ENCODE measurements at places on chromosomes 16 and 17.

- DNase-seq, result no peak
These were observed 7.0 kb upstream of the IL27 start for GRCh38 chr16:28513484-28514181.

- no peak for DNase-seq
These were observed 83.6 kb upstream of the NLRP1 start for GRCh38 chr17:5667871-5668270.

DNA sequence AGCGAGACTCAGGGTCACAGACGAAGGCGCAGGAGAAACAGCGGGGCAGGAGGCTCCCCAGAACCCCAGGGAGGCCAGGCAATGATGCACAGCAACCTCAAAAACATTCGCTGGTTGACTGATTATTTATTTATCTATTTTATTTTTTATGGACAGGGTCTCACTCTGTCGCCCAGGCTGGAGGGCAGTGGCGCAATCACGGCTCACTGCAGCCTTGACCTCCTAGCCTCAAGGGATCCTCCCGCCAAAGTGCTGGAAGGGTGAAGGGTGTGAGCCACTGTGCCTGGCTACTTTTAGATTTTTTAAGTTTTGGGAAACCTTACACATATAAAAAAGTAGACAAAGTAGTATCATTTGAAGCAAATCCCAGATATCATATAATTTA, 83.5 kb downstream of the ZNF778 start:
- no peak for DNase-seq

GRCh38 chr16:87684106-87684677, 81.6 kb downstream of the KLHDC4 start:
- no peak for DNase-seq

GRCh38 chr17:58415371-58416055, 1.8 kb downstream of the RNF43 start:
- no peak for DNase-seq

DNA sequence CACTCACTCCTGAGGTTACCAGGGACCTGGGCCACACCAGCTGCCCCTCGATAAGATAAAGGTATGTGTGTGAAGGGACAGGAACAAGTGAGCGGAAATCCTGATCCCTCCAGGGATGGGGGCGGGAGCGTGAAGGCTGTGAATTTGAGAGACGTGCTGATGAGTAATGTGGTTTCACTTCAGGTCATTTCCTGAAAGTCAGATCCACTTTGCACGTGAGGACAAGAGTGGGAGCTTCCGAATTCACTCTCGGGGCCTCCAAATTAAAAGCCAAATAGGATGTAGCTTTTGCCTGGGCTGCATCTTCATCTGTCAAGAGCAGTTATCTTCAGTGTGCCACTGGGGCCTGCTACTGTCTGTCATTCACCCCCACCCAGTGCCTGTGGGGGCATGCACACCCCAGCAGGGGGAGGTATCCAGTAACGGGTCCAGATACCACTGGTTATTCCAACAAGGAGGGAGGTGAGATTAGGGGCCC, 87.4 kb upstream of the LHX1 start:
- peak; percentile 68 for DNase-seq

GRCh38 chr17:49401971-49402611, 12.6 kb downstream of the PHB1 start:
- DNase-seq, result no peak

- DNase-seq, result no peak
These were observed 36.9 kb downstream of the TMEM235 start for GRCh38 chr17:78268191-78268874.

- no peak for DNase-seq
These were observed 29.6 kb upstream of the PVALEF start for GRCh38 chr17:81135505-81136278.

DNA sequence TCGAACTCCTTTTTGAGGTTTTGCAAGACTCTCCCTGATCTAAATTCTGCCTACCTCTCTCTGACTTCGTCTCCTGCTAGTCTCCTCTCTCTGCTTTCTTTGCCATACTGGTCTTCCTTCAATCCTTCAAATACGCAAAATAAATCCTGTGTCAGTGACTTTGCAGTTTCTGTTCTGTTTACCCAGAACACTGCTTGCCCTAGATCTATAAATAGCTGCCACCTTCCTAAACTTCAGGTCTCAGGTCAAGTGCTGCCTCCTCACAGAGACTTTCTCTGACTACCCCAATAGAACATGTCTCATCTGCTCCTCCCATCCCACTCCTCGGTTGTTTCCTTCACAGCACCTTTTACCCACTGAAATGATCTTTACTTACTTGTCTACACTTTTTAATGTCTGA, 78.9 kb downstream of the TRIM37 start:
- peak; percentile 6 for DNase-seq

DNA sequence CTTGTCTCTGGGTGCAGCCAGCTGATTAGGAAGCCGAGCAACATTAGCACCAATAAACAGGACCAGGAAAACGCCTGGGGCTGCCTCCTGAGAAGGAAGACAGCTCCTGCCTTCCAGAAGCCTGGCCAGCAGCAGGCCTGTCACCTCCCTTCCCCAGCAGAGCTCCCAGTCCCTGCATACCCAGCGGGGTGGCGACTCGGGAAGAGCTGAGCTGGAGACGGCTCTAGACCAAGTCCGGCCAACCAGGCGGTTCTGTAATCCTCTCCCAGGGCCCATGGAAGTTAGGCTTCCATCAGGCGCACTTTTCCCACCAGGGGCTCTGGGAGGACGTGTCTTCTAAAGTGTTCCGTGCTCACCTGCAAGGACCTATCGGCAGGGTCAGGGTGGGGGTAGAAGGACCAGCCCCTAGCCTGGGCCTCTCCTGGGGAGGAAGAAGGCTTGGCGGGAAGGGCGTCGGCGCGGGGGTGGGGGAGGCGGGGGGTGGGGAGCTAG, 12.0 kb upstream of the CLUH start:
- DNase-seq, result no peak

GRCh38 chr17:33980193-33980592, 274.9 kb upstream of the CCL2 start:
- DNase-seq, result no peak

DNA sequence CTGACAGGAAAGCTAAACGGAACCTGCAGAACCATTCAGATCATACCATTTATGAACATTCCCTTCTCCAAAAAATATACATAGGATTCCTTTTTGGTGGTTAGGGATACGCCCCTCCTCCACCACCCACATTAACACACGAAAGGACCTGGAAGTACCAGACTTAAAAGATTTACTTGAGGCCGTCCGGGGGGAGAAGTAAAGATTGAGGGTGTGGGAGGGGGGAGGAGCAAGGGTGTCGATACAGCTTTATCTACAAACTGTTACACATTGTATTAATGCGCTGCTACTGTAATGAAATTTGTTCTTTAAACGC, 537 bp downstream of the PALB2 start:
- no peak for DNase-seq

- no peak for DNase-seq
These were observed 371.2 kb downstream of the MAF start for GRCh38 chr16:79229361-79229760.

DNA sequence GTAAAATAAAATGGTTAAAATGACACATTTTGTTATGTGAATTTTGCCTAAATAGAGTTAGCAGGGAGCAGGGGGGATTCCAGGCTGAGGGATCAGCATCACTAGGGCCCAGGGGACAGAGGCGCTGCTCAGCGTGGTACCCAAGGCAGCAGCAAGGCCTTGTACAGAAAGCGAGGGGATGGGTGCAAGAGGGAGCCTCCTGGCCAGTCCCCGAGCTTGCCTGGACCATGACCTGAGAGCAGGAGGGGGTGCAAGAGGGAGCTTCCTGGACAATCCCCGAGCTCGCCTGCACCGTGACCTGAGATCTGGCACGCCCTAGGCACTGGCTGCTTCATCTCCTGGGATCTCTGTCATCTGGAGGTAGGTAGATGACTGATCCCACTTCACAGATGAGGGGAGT, 17.3 kb upstream of the JPH3 start:
- no peak for DNase-seq

DNA sequence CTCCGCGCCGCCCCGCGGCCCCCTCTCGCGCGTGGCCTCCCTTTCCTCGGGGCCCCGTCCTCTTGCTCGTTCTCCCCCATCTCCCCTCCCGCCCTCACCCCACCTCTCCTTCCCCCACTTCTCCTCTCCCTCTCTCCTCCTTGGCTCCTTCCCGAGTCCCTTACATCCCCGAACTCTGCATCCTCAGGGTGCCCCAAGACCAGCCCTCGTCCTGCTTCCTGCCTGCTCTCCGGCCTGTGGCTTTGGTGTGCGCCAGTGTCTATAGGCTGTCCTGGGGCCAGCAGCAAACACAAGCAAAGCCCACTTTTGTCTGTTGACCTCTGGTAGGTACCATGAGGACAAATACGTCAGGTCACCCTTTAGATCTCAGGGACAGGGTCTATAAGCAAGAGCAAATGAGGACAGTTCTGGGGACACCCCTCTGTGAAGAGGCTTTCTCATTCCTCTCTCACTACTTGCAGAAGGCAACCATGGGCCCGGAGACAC, 284 bp upstream of the COPZ2 start:
- no peak for DNase-seq

- no peak for DNase-seq
These were observed 73.3 kb downstream of the ABCC1 start for GRCh38 chr16:16022683-16023064.

- DNase-seq, result no peak
These were observed 11.3 kb downstream of the NTN1 start for GRCh38 chr17:9032583-9032982.

GRCh38 chr17:16908273-16908672, 63.6 kb downstream of the TNFRSF13B start:
- no peak for DNase-seq

- no peak for DNase-seq
These were observed 331.2 kb downstream of the MAF start for GRCh38 chr16:79269211-79269863.

DNA sequence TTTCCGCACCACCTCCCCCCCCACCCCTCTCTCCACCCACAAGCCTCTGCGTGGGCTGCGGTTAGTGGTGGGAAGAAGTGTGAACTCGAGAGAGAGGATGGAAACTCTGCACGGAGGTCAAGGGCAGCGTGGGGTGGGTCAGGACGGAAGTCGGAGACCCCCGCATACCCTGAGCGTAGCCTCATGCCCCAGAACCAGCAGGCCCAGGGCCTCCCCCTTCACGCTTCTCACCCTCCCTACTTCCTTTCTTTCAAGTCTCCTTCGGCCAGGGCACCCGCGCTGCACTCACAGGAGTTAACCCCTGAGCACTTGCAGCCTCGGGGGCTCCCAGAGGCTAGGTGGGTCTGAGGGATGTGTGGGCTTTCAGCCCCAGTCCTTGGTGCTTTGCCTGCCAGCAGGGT, 9.2 kb downstream of the TBKBP1 start:
- DNase-seq, result no peak

DNA sequence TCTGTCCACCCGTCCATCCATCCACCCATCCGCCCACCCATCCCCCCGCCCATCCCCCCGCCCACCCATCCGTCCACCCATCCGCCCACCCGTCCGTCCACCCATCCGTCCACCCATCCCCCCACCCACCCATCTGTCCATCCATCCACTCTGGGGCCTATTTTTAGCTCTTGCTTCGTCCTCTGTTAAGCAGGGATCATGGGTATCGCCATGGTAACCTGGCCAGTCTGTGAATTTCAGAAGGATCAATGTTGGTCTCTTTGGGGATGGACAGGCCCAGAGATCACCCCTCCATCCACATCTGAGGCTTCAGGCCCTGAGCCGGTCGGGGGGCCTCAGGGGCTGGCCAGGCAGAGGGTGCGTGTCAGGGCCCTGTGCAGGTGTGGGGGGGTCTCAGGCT, 15.2 kb upstream of the DPEP1 start:
- no peak for DNase-seq

DNA sequence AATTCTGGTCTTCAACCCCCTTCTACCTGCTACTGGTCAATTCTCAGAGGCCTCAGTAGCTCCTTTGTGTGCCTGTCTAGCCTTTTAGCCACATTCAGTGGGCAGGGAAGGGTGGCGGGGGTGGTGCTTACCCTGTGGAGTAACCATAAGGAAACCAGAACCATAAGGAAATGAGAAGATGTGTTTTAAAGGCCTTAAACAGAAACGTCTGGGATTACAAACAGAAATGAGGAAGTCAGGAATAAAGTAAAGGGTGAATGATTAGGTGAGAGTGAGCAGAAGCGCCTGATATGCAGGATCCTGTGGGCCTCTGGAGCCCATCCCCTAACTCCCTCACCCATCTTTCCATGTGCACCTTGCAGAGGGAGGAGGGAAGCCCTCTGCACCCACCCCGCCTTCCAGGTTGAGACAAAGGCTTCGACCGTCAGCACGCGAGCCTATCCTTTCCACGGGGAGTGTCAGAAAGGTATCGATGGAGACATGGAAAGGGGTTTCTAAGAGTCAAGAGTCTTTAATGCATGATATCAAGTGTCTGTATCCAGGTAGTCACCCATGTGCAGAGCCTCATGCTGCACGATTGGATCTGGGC, 20.4 kb downstream of the KIAA0513 start:
- DNase-seq, result no peak

GRCh38 chr17:41733348-41734138, 900 bp downstream of the HAP1 start:
- no peak for DNase-seq

GRCh38 chr17:2745317-2746037, 4.0 kb downstream of the CCDC92B start:
- DNase-seq, result no peak

DNA sequence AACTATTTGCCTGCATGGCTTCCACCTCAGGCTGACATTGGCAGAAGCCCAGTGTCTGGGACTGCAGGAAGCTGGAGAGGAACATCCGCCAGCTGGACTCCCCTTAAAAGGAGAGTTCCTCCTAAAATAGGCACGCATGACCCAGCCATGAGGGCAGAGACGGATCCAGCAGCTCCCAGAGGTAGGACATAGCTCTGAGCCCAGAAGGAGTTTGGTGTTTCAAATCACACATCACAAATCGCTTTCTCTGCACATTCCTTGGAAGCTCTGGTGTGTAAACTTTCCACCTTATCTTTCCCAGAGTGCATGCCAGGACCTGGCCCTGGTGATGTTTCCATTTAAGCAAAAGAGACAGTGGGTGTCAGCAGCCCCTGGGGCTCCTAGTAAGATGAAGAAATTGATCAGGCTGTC, 231.1 kb upstream of the CDH5 start:
- DNase-seq, result no peak

DNA sequence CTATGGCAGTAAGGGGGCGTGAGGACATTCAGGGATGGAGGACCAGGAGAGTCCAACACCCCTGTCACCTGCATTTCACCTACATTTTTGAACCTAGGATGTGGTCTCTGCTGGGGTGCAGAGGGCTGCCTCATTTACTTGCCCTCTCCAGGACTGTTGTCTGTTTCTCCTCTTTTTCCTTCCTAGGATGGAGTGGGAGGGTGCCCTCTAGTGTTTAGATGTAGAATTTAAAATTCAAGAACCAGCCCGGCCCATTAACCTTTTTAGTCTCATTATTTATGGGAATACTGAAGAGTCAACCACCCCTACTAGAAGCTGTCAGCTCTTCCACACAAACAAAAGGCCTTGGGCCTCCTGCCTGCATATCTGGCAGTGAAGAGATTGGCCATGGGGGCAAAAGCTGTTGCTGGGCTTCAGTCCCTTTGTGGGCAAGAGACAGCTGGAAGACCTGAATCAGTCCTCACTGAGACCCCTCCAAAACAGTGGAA, 2.5 kb upstream of the STARD3 start:
- DNase-seq, result peak; percentile 62

GRCh38 chr16:52547004-52547833, at the start of gene TOX3:
Gene TOX3, minus strand, starts transcription at chr16:52547143. Its CDS starts 420 bp downstream, at chr16:52546723.
- no peak for DNase-seq

- no peak for DNase-seq
These were observed 22.4 kb upstream of the CA4 start for GRCh38 chr17:60127068-60128064.

GRCh38 chr17:61040666-61041065, 359.0 kb upstream of the TBX2 start:
- no peak for DNase-seq

- peak; percentile 88 for DNase-seq
These were observed 146.8 kb downstream of the SEC14L1 start for GRCh38 chr17:77287432-77288068.

- no peak for DNase-seq
These were observed 36.2 kb downstream of the LDHD start for GRCh38 chr16:75080205-75081029.
